Tibial nerve (tissue), 4 donors: ENCODE measurements at places on chromosomes 13 and 19.

- no peak for DNase-seq
These were observed 126.9 kb downstream of the STK24 start for GRCh38 chr13:98450026-98450425.

GRCh38 chr13:23988546-23989122, 91.3 kb upstream of the C1QTNF9B start:
- no peak for DNase-seq

- DNase-seq, result no peak
These were observed 55.4 kb upstream of the SCEL start for GRCh38 chr13:77480066-77480465.

GRCh38 chr13:101915331-101915730, 462.9 kb downstream of the ITGBL1 start:
- DNase-seq, result no peak

DNA sequence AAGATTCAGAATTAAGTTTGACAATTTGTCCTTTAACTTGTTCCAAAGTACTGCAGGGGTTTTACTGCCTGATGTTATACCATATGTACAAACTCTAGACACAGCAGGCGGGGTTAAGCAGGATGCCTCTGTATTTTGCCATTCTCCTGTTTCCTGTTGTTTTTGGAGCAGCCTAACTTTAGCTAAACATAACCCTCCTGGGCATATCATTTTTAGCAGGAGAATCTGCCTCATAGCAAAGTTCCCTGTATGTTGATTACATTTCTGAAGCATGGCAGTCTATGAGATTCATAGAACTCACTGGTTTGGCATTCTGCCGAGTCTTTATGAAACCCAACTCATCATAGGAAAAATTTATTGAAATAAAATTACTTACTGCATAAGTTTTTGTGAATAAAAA, 5.2 kb downstream of the LHFPL6 start:
- no peak for DNase-seq

DNA sequence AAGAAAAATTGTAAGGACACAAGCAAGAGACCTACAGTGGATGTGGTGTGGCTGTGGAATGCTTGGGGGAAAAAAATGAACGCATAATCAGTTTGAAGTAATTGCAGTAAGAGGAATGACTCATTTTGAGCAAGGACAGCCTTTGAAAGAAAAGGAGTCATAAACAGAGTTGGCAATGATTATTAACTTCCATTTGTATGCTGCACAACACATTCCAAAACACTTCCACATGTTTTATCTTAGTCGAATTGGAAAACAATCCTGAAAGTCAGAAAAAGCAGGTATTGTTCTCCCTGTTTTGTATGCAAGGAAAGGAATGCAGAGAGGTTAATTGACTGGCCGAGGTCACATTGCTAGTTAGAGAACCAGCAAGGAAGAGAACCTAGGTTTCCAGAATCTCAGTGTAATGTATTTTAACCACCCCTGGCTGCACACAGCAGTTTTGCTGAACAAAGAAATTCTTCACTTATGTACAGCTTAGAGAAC, 630.0 kb upstream of the MIR17HG start:
- no peak for DNase-seq

- no peak for DNase-seq
These were observed 62.2 kb upstream of the TM9SF2 start for GRCh38 chr13:99439048-99439447.
